ENCODE measurements at places on chromosomes 4 and X.
A peak's percentile ranks its signal among the peaks of the same experiment; 100 is the strongest.

GRCh38 chr4:110124711-110125110, 73.7 kb downstream of the ELOVL6 start:
- no peak for DNase-seq

- no peak for DNase-seq
These were observed 26.5 kb downstream of the SPARCL1 start for GRCh38 chr4:87502580-87503238.

DNA sequence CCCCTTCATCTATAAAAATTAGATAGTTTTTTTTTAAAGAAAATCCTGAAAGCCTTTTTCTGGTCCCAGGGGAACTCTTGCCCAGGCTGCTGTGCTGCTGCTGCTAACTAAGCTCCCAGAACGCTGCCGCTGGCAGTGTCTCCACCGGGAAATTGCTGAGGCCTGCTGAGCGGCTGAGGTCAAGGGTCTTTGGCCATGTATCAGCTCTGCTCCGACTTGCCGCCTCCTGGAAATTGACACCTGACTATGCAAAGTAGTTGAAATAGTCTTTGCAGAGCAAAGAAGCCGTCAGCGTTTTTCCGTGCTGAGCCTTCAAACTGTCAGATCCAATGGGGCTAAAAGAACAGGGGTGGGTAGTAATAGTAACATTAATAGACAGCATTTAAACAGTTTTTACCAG, 839 bp downstream of the QDPR start:
- peak; percentile 72 for DNase-seq

DNA sequence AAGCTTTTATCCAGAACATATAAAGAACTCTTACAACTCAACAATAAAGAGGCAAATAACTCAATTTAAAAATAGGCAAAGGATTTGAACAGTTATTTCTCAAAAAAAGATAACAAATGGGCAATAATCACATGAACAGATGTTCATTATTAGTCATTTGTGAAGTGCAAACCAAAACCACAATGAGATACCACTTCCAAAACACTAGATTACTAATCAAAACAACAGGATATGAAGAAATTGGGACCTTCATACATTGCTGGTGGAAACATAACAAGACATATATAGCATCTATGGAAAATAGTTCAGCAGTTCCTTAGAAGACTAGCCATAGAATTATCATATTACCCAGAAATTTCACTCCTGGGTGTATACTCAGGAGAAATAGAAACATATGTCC, 224.6 kb downstream of the FBXO8 start:
- DNase-seq, result no peak

DNA sequence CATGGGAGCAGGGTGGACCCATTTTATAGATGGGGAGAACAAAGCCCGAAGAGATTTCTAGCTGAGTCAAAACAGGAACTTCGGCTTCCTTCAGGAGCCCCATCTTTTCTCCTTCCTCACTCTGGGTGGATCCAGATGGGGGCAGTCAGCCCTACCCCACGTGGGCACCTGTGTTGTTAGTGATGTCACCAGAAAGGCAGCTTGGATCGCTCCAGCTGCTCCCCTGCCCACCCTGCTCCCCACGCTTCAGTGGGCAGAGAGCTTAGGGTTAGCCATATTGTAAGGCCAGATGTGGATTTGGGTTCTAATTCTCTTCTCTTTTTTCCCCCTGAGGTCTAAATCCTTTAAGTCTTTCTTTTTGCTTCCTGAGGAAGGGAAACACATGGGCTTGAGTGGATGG, 132.3 kb upstream of the PJA1 start:
- no peak for DNase-seq

DNA sequence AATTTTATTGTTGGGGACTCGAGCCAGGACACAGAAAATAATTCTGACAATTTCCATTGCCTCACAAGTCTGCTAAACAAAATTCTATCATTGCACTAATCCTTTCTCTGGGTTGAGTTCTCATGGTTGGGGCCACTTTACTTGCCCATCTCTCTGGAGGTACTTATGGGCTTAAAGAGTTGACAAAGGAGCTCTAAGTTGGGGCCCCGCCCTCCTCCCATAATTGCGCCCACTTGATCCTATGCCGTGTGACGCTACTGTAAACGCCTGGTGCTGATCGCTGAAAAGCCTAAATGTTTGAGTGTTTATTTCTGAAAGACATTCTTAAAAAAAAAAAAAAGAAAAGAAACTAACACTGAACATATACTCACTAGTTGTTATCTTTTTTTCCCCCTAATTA, 103.0 kb downstream of the TENM3 start:
- DNase-seq, result no peak

GRCh38 chrX:44961817-44962607, 89.0 kb downstream of the KDM6A start:
- no peak for DNase-seq

DNA sequence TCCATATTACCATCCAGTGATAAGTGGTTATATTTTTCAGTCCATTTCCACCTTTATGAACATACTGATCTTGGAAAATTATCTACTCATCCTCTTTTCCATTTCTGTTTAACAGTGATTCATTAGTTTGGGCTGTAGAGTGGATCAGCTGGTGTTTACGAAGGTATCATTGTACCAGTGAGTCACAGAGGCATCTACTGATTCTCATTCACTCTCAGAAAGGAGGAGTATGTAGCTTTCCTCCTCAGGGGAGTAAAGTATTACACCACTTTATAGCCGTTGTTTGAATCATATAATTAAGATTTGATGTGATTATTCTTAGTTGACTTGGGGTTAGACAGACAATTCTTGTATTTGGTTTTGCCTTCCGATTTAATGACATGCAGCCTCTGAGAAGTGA, 74.7 kb downstream of the GALNT7 start:
- DNase-seq, result no peak

DNA sequence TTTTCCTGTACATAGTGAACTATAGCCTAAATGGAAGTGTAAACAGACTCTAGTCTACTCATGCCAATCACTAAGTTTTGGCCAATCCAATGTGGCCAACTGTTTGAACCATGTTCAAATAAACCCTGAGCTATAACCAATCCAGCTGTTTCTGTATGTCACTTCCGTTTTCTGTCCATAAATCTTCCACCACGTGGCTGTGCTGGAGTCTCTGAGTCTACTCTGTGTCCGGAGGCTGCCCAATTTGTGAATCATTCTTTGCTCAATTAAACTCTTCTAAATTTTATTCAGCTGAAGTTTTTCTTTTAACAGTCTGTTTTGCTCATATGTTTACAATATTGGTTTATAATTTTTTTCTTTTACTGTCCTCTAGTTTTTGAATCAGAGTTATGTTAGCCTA, 112.3 kb upstream of the BANK1 start:
- no peak for DNase-seq

- no peak for DNase-seq
These were observed 621.1 kb downstream of the BCOR start for GRCh38 chrX:39476604-39477021.

DNA sequence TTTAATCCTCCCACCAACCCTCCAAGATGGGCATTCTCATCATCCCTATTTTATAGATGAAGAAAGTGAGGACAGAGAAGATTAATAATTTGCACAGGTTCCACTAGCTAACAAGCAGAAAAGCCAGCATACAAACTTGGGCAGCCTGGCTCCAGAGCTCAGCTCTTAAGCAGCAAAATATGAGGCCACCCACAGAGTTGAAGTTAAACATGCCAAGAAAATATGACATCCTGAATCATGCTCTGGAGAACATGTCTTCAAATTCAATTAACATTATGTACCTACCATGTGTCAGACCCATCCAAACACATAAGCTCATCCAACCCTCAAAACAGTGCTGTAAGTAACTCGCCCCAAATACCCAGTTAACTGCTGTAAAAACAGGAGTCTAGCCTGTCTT, 33.9 kb downstream of the USP46 start:
- DNase-seq, result no peak

GRCh38 chr4:176533159-176533558, 213.4 kb downstream of the SPCS3 start:
- DNase-seq, result no peak

DNA sequence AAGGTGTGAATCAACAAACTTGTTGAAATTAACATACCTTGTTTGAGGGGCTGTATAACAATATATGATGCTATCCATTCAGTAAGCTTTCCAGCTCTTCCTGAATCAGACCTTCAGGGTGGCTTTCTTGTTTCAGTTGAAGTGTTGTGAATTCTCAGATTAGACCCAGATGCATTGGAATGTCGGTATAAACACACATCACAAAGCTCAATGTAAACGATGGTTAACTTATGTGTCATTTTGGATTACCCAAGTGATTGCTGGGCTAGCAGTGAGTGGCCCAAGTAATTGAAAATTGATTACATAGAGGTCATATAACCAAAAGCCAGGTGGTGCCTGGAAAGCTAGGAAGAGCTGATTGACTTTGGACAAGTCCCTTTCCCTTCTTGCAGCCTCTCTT, 115.0 kb downstream of the SHROOM4 start:
- no peak for DNase-seq

- no peak for DNase-seq
These were observed 255.2 kb downstream of the SLC39A8 start for GRCh38 chr4:102089850-102090621.

- no peak for DNase-seq
These were observed 83.0 kb upstream of the BEND4 start for GRCh38 chr4:42235304-42236021.

DNA sequence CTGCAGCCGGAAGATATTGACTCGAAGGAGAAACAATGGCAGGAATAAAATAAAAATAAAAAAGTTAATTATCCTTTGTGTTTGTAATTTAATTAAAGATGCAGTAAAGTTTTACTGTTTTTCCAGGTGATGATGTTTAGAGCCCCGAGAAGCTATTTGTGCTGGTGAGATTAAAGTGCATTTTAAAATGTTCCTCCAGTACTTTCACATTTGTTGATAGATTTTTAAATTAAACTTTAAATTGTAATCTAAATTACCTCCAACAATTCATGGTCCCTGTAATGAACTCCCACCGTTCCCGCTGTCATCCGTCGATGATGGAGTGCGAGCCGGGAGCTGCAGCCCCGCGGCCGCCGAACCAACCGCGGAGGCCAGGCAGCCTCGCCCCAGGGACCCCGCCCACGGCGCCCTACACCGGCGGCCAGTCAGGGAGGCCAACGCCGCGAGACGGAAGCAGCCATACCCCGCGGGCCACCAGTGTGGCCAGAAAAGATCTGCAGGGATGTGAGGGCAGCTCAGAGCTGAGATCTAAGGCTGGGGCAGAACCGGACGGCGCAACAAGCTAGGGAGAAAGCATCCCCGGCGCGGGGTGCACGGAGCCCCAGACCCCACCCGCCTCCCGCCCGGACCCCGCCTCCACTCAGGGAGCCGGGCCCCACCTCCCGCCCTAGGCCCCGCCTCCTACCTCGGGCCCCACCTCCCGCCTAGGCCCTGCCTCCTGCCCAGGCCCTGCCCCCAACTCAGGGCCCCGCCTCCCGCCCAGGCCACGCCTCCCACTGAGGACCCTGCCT, 104.0 kb downstream of the FAM53A start:
- DNase-seq, result no peak

- DNase-seq, result no peak
These were observed 33.3 kb downstream of the CLDN22 start for GRCh38 chr4:183286590-183287308.

- no peak for DNase-seq
These were observed 1858.6 kb upstream of the ADGRL3 start for GRCh38 chr4:59341506-59341905.

DNA sequence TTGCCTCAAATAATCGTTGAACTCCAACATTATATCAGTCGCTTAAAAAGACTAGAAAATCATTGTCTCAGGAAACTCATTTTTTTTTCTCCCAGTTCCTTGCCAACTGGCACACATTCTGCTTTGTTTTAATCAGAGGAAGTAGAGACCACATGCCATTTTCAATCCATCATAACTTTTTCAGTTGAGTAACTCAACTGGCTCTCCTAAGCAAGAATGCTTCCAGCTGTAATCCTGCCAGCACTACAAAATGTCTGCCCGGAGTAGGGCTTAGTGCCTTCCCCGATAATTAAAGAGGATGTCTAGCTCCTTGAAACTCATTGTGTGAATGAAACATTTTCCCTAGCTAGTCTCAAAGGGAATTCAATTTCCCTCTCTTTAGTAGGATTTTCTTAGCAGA, 33.0 kb downstream of the FREM3 start:
- DNase-seq, result no peak

DNA sequence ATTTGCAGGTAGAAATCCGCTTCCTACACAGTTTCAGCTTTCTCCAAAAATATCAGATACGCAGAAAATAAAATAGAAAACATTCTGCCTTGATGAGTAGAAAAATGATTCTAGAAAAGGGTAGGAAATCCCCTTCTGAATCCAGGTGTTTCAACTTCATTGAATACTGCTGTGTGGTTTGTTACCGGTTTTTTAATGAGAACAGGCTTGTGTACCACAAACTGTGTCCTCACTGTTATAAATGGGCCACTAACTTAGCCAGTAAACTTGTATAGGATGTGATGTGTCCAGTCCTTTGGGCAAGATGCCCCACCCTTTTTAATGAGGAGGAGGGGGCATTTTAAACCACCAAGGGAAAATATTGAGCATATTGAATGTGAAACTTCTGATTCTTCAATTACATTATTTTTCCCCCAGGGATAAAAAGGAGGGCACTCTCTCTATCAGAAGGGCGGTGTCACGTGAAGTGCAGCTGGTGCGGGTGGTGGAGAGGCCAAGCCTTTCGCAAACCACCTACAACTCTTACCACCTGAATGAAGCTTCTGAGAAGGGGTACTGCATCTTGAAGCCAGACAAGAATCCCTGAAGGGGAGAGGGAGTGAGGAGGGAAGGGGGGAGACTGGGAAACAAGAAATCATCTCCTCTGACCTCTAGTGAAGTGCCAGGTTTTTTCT, 4.5 kb downstream of the CXXC4 start:
- DNase-seq, result peak; percentile 88

DNA sequence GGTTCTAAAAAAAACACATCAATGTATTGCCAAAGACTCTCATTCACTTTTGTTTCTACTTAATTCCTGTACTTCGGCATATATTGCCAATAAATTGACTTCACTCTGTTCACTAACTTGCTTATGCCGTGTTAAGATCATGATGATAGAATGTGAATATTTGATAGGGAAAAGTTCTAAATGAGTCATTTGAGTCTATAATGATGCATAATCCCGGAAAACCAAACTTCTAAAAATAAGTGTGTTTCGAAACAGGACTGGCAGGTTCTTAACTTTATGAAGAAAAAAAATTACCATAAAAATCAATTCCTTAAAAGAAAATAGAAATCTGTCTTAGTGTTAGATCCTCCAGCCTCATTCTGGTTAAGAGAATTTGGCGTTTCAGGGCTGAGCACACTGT, 387.5 kb upstream of the FTHL17 start:
- no peak for DNase-seq

DNA sequence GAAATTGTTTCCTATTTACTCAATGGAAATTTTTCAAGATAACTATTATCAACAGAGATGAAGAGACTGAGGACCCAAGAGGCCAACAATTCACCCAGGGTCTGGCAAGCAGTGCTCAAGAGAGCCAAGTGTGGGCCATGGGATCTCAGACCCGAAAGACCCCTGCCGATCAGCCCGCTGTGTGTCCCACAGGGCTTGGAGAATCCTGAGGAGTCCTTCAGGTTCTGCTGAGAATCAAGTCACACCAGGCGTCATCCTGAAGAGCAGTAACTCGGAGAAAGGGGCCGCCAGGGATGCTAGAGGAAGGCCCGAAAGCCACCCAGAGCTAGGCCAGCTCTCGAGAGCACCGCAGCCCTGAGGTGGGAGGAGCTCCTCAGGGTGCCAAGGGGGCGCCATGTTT, 48.7 kb downstream of the FGFRL1 start:
- no peak for DNase-seq

GRCh38 chrX:1598021-1598875, 6.8 kb downstream of the AKAP17A start:
- DNase-seq, result no peak
